ENCODE measurements at places on chromosomes 11 and 22.

DNA sequence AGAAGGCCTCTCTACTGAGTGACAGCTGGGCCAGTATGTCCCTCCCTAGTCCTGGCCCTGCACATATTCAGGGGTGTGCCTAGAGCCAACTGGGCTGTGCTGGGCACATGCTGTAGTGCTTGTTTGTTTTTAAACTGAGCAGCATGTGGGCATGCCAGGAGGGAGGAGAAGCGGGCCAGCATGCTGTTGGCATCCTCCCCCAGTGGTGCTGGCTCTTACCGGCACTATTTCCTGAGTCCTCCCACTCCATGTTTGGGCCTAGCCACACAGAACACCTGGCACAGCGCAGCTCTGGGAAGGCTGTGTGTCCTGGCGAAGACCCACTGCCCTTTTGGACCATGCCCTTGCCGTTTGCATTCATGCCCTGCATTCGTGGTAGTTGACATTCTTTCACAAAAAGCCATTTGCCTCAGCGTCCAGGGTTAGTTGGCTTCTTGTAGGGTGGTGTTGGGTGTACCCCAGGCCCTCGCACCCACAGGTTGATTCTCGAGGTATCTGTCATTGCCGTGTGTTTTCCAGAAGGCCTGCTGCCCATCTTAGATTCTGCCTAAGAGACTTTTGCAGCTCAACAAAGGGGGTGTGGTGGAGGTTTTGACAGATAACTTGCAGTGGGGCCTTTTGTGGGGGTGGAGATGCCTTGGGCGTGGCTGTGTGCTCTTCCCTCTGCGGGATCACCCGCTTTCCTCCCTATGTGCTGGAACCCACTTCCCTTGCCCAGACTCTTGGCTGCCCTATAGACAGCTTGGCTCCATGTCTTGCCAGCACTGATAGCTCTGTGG, 13.6 kb downstream of the DGCR8 start:
- DNase-seq: no peak

DNA sequence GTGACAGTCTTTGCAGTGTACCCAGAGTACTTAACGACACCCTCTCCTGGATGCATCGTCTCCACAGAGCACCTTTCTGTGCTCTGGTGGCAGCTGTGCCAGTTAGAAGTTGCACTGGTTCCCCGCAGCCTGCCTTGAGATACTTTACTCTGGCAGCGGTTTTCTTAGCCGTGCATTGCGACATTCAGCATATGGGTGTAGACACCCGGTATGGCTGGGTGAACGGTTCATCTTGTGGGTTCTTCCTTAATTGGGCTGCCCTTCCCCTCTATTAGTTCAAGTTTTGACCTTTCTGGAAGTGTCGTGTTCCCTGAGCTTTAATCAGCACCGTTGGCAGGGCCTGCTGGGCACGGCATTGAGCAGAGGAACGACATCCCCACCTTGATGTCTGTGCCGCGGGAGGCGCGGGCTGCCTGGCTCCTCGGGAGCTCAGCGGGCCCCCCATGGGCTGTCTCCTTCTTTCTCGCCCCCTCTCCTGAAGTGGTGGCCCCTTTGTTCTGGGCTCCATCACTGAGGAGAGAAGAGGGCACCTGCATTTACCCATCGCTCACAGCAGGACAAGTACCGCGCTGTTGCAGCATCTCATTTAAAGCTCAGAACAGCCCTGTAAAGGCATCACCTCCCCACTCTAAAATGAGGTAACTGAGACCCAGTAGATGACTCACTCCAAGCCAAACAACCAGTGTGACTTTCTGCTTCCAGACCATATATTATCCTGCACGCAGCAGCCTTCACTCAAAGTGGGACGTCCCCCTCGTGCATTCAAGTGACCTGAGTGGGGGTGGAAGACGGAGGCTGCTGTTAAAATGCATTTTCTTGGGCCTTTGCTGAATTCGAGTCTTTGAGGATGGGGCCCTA, 13.3 kb downstream of the FAM83F start:
- no peak for DNase-seq

GRCh38 chr11:19788435-19788834, 75.8 kb downstream of the NAV2 start:
- no peak for DNase-seq

- no peak for DNase-seq
Observed at GRCh38 chr11:31796499-31797189, 14.5 kb downstream of the PAX6 start.

GRCh38 chr11:39724404-39724803, 1735.0 kb downstream of the LRRC4C start:
- DNase-seq: no peak

DNA sequence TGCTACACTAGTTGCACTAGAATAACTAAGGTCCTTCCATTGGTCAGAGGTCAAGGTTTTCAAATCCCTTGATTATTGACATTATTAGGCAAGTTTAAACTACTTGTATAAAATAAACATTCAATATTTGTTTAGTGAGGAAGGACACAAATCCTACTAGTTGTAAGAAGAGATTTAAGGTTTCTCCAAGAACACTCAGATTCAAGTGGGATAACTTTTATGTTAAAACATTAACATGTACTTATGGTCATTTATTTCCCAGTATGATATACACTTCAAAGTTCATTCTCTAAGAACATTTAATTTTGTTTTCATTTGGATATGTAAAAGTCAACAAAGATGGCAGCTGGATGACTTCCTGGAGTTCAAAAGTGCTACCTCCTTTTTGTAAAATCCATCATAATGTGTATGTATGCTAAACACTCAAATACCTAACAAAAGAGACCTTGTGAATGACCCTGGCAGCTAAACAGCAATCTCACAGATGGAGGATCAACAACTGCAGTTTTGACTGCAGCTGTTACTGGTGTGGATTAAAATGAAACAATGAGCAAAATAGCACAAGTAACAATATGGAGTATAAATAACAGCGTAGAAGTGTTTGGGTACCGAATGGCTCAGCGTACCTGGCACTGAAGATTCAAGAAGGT, 1.5 kb downstream of the CCDC90B start:
- DNase-seq: no peak

DNA sequence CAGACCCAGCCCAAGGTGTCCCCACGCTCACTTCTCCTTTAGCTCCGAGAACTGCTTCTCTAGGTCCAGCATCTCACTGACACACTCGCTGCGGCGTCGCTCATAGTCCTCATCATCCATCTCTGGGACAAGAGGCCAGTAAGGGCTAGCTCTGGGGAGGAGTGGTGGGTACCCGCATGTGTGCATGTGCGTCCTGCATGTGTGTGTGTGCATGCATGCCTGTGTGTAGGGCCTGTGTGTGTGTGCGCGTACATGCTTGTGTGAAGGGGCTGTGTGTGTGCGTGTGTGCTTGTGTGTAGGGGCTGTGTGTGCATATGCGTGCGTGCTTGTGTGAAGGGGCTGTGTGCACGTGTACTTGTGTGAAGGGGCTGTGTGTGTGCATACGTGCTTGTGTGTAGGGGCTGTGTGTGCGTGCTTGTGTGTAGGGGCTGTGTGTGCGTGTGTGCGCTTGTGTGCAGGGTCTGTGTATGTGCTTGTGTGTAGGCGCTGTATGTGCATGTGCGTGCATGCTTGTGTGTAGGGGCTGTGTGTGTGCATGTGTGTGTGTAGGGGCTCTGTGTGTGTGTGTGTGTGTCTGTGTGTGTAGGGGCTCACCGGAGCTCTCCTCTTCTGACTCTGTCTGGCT, 3.3 kb downstream of the BRMS1 start:
- no peak for DNase-seq

DNA sequence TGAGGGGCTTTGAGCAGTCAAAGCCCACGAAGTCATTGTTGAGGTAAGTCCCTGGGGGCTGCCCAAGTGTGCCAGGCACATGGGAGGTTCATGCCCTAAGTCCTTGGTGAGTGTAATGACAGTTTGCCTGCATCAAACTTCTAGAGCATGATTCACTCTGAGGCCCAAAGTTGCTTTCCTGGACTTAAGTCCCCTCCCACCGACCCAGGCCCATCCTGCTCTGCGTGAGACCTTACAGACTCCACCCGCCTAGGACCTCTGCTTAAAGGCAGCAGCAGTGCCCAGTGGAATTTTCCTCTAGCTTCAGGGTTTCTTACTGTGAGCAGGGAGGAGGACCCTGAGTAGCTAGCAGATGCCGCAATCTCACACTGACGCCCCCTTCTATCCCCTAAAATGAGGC, 5.7 kb upstream of the PVALB start:
- DNase-seq: no peak

DNA sequence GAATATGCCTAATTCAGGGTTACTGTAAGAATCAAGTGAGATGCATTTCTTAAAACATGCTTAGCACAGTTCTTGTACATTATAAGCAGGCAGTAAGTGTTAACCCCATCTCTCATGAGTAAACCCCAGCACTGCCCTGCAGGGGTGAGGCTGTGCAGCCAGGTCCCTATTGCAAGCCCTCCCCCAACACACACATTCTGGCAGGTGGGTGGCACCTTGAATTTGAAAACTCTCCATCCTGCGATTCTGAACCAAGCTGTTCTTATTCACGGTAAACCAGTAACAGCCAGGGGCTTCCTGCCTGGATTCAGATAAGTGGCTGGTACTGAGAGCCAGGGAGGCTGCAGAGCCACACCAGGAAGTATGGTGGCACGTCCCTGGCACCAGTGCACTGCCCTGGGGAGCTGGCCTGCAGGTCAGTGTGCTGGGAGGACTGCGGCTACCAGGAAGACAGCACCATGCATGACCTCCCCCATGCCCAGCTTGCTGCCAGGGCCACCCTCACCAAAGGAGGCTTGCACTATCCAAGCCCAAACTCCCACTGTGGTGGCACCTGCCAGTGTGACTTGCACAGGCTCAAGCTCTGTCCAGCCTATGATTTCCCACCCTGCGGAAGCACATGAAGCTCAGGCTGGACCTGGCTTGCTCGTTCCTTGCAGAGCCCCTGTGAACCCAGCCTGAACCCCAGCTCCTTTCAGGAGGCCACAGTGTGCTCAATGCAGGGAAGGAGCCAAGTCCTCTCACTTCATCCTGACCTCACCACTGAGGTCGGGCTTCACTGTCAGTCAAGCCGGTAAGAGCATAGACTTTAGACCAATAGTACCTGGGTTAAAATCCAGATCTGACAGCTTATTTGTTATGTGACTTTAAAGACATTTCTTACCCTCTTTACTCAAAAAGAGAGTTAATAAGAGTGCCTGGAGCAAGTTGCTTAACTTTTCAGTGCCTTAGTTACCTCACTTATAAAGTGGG, 88.1 kb downstream of the MICAL2 start:
- DNase-seq: no peak

DNA sequence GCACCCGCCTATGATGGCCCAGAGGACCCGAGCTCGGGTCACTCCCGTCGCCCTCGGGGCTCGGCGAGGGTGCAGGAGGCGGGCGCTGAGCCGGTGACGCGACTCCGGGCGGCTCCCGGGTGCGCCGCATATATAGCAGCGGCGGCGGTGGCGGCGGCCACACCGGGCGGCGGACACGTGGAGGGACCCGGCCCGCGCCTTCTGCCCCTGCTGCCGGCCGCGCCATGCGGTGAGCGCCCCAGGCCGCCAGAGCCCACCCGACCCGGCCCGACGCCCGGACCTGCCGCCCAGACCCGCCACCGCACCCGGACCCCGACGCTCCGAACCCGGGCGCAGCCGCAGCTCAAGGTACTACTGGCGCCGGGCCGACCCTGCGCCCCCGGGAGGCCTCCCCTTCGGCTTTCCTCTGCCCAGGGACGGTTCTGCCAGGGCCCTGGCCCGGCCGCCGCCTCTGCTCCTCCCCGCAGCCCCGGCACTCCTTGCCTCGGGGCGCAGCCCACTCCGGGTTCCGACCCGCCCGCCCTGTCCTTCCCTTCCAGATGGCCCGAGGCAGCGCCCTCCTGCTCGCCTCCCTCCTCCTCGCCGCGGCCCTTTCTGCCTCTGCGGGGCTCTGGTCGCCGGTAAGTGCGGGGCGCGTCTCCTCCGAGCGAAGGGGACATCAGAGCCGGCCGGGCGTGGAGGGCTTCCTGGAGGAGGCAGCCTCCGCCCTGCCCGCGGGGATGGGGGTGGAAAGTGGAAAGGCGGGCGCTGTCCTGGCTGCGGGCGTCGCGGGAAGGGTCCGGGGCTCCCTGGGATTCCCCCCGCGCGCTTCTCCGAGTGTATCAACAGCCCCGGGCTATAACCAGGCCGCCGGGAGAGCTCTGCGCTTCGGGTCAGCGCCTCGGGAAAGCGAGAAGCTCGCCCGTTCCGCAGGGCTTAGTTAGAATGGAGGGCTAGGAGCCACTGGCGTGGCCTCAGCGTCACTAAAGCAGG, at the start of gene GAL:
Gene GAL (plus strand): TSS at position 160 of the 972 bp plus-strand sequence. CDS start 380 bp downstream, at position 540.
- DNase-seq: no peak

DNA sequence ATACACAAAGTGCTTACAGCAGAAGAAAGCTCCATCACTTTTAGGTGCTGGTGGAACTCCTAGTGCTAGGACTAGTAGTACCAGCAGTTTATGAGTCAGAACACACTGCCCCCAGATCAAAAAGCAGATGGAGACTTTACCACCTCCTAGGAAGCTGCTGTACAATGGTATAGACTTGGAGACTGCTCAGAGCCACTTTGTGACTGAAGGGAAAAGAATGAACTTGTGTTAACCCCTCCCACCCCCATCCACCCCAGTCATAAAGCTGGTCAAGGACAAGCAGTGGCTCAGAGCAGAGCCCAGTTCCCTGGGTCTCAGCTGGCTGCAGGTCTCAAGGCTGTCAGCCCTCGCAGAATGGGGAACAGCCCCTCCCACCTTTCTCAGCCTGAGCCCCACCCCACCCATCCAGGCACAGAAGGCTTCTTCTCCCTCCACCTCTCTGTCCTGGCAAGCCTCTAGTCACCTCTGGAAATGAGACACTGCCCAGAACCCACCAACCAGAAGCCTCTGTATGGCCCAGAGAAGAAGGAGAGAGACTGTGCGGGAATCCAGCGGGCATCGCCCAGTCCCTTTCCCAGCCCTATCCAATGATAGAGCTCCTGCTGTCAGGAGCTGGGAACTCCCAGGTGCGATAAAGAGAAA, 23.8 kb downstream of the PACSIN2 start:
- DNase-seq: no peak

- no peak for DNase-seq
Observed at GRCh38 chr11:30861531-30861930, 275.4 kb upstream of the MPPED2 start.

GRCh38 chr22:39327995-39328754, 8.8 kb upstream of the RPL3 start:
- DNase-seq: no peak

- DNase-seq: no peak
Observed at GRCh38 chr11:66262191-66262590, 6.2 kb upstream of the RAB1B start.

- DNase-seq: no peak
Observed at GRCh38 chr11:33668468-33668825, 32.2 kb downstream of the C11orf91 start.

- no peak for DNase-seq
Observed at GRCh38 chr11:85903406-85903805, 48.2 kb downstream of the CCDC83 start.

DNA sequence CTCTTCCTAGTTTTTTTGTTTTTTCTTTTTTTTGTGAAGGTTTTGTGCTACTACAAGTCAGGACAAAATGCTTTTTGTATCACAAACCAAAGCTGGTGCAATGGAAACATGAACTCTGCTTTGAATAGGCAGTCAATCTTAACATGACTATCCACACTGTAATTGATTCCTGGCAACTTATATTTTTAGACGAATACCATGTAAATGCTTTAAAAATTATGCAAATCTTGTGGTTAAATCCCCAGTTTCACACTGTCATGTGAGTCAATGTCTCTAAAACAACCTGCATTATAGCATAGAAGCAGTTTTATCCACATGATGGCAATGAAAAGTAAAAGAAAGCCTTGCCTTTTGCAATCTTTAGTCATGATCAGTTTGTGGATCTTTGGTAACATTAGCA, 8.9 kb downstream of the TRPC6 start:
- DNase-seq: no peak

GRCh38 chr11:57762235-57762861, 746 bp downstream of the CTNND1 start:
- DNase-seq: no peak

- DNase-seq: no peak
Observed at GRCh38 chr11:36314434-36314767, 18.3 kb downstream of the PRR5L start.

- DNase-seq: no peak
Observed at GRCh38 chr22:40396882-40397281, 26.5 kb downstream of the SGSM3 start.

Measured in CD4-positive, alpha-beta T cell treated with Interleukin-1 beta for 1 hour (primary cell).